Kidney epithelial cell (primary cell): ENCODE measurements at places on chromosomes 7 and 10.

GRCh38 chr7:130488392-130489139, 3.3 kb upstream of the MEST start:
- no peak for DNase-seq

DNA sequence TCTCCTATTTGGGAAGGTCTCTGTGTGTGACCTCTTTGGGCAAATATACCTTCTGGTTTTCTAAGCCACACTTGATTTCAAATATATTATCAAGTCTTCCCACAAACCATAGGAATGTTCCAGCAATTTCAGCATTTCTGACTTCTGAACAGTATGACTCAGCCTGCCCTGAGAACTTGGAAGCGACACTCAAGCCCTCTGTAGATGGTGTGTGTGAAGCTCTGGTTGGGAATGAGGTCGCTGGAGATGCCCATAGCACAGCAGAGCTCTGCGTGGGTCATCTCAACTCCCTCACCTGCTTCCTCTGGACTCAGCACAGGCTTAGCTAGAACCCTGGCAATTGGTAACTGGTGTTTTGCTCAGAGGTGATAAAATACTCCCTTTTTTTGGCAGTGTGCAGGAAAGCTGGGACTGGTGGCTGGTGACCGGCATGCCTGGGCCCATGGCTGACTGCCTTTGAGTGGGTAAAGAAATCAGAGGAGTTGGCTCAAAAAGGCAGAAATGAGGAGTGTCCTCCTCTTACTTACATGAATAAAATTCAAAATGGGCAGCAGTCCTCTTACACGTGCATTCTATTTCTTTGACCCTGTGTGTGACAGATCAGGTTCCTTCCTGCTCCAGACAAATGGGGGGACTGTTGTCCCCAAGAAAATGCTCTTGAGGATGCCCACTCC, 87.5 kb upstream of the NRP1 start:
- DNase-seq: peak; percentile 92

- DNase-seq: no peak
These were observed 17.2 kb downstream of the SAP25 start for GRCh38 chr7:100556541-100556940.

GRCh38 chr10:24723386-24723787, 300 bp downstream of the ARHGAP21 start:
- DNase-seq: no peak

DNA sequence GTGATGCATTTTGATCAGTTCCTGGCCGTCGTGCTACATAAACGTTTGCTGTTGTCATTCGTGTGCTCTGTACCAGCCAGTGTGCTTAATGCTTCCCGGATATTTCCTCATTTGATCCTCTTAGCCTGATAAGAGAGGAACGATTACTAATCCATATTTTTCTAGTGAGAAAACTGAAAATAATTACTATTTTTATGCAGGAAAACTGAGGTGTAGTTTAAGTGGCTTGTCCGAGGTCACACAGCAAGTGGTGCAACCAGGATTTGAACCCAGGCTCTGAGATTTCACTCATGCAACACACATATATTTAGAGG, 650 bp upstream of the SORBS1 start:
- DNase-seq: no peak

- no peak for DNase-seq
These were observed 192.3 kb upstream of the PITRM1 start for GRCh38 chr10:3364768-3365480.

- no peak for DNase-seq
These were observed 40.9 kb upstream of the WDR11 start for GRCh38 chr10:120810298-120810697.

DNA sequence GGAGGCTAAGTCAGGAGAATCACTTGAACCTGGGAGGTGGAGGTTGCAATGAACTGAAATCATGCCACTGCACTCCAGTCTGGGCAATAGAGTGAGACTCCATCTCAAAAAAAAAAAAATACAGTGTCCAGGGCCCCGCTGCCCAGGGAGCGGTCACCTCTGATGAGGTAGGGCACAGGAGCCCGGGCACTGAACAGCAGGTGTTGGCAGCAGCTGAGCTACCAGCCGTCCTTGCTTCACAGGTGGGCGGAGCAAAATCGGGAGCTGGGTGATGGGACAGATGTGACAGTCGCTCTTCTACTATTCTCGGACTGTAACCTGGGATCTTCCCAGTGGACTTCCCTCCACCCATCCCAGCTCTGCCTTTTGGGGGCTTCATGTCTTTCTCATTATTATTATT, 49.4 kb downstream of the GTF2IRD1 start:
- no peak for DNase-seq

DNA sequence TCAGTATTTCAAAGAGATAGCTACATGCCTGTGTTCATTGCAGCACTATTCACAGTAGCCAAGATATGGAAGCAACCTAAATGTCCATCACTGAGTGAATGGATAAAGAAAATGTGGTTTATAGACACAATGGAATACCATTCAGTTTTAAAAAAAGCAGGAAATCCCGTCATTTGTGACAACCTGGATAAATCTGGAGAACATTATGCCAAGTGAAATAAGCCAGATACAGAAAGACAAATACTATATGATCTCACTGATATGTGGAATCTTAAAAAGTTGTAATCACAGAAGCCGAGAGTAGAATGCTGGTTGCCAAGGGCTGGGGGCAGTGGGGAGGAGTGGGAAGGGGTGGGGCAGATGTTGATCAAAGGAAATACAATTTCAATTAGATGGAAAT, 235.8 kb upstream of the IGFBP3 start:
- no peak for DNase-seq

DNA sequence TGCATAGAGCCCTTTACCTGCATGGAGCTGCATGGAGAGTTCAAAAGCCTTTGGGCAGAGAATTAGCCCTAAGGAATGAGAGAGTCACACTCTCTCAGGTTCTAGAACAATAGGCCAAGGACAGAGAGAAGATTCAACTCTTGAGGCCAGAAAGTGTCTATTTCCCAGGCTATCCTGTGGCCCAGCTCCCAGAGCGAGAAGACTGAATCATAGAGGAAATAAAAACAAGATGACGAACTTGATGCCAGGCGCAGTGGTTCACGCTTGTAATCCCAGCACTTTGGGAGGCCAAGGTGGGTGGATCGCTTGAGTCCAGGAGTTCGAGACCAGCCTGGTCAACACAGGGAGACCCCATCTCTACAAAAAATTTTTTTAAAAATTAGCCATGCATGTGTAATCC, 18.3 kb upstream of the PODXL start:
- DNase-seq: no peak

- no peak for DNase-seq
These were observed 23.8 kb upstream of the CHN2 start for GRCh38 chr7:29170781-29171180.

- no peak for DNase-seq
These were observed 757 bp upstream of the GRID1 start for GRCh38 chr10:86367152-86367951.

- DNase-seq: no peak
These were observed 23.0 kb downstream of the ZFAND2A start for GRCh38 chr7:1136841-1137516.

DNA sequence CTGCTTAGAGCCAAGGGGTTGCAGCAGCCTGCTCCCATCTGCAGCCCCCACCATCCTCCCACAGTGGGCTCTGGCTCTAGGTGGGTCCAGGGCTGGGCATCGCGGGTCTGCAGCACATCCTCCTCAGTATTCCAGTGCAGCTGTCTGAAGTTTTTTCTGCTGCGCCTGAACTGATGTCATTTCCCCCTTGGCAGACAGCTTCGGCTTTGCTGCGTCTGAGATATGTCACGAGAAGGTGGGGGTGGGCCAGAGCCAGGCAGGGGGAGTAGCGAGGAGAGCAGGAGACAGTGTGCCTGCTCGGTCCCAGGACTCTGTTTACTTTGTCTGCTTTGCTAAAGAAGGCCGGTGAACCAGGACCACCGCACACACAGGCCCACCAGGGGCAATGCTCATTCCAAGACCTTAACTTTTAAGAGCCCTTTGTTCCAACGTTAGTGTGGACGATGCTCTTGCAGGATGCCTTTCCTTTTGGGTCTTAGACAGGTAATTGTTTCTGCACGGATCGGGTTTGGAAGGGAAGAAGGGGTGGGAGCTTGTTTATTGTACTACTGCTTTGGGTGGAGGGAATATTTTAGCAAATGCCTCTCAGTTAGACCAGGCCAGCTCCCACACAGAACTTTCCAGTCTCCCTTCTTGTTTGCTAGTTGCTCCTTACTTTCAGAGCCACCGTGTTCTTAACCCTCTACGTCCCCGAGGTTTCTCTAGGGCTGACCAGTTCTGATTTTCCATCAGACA, 32.4 kb downstream of the WBP1L start:
- DNase-seq: no peak

DNA sequence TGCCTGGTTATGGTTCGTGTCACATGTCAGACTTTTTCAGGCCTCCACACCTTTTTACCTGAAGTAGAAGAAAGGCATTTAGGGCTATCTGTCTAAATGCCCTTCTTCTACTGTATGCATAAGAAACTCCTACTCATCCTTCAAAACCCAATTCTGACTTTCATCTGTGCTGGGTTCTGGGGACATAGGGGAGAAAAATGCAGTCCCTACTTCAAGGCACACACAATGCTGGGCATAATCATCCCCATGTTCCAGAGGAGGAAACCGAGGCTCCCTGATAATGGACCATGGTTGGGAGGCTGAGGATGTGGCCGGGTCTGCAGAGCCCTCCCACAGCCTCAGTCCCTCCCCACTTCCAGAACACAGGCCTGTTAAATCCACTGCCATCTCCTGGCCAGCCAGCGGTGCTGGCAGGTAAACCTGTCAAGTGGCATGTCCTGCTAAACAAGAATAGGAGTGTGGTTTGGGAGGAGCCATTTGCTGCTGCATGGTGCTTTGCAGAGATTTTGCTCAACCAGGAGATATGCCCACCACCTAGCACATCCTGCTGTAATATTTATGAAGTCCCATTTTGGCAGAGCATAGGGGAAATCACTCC, 32.0 kb downstream of the GRID1 start:
- DNase-seq: no peak

- no peak for DNase-seq
These were observed 1.1 kb downstream of the JMJD1C start for GRCh38 chr10:63464402-63465292.

DNA sequence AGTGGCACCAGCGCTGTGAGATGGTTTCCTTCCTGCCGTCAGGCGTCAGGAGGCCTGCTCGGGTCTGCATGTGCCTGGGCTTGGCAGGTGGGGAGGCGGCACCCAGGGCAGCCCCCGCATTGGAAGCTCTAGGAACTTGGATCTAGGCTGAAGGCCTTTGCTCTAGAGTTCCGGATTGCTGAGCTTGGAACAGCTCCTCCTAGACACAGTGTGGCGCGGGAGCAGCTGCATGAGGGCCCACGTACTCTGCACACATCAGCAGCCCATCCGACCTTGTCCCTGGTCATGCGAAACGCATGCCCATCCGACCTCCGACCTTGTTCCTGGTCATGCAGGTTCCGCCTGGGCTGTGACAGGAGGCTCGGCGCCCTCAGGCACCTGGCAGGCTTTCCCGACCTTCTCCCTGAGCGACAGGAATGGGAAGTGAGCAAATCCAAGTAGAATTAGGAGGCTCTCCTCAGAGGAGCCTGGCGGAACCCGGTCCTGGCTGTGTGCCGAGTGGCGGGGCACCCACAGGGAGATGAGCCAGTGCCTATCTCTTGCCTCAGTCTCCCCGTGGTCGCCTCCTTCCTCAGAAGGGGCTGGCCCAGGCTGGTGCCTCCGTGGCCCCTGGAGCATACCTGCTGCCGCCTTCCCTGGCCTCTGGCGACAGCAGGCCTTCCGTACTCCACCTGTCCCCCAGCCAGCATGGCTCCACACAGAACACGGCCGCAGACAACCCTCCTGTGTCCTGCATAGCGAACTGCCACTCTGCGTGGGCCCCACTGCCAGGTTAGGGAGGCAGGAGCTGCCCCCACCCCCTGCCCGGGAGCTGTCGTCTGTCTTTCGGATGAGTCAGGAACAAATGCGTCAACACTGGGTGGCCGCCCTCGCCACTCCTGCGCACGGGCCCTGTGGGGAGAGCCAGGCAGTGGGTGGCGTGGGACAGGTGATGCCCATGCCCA, 12.0 kb downstream of the GET4 start:
- DNase-seq: no peak
